ENCODE measurements at places on chromosomes 11 and 22.
A peak's percentile ranks its signal among the peaks of the same experiment; 100 is the strongest.

DNA sequence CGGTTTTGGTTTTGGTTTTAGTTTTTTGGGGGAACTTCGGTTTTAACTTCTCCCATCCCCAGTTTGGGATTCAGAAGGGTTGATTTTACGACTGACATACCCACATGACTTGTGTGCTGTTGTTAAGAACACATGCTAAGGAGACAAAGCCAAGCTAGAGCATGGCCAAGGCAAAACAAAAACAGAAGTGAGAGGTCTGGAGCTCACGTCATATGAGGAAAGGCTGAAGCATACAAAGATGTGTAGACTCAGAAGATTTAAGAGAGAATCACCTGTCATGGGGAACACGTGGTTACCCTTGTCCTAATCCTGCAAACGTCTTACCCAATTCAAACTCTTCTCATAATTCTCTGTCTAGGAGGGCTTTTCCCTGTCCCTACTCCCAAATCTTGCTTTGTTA, 465.0 kb downstream of the FAM181B start:
- DNase-seq: no peak

- no peak for DNase-seq
Measured at GRCh38 chr11:120523196-120523595, 11.6 kb downstream of the GRIK4 start.

GRCh38 chr11:64564947-64565889, 25.8 kb upstream of the SLC22A12 start:
- no peak for DNase-seq

GRCh38 chr11:76123248-76123647, 83.1 kb downstream of the WNT11 start:
- no peak for DNase-seq

DNA sequence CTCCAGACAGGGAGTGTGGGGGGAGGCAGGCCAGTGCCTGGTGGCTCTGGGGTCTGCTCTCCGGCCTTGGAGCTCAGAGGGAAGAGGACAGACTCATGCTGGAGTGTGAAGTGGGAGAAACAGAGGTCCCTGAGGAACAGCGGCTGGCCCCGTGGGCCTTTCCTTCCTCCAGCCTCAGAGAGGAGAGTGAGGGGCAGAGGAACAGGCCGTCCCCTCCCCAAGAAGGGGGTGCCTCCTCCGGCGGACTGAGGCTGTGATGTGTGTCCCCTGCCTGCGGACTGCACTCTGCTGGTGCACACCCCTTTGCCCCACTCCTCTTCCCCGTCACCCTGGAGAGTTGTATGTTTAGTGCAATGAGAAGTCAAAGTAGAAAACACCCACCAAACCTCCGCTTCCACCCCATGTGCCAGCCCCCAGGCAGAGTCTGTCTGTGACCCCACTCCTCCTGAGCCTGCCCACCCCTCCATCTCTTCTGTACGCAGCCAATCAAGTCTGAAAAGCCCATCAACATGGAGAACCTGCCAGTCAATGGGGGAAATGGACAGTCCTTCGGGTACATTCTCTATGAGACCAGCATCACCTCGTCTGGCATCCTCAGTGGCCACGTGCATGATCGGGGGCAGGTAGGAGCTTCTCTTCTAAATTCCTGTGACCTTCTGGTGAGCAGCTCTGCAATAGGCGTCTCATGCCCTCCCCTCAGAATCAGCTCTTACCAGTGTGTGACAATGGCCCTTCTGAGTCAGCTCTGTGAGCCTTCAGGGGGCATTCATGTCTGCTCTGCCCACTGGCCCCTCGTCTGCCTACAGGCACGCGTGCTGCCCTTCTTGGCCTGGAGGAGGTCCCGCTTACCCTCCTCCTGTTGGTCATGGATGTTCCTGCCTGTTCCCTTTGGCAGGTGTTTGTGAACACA, 39.0 kb downstream of the GLB1L2 start:
- no peak for DNase-seq

- no peak for DNase-seq
Measured at GRCh38 chr11:78685156-78685555, 110.5 kb upstream of the NARS2 start.

DNA sequence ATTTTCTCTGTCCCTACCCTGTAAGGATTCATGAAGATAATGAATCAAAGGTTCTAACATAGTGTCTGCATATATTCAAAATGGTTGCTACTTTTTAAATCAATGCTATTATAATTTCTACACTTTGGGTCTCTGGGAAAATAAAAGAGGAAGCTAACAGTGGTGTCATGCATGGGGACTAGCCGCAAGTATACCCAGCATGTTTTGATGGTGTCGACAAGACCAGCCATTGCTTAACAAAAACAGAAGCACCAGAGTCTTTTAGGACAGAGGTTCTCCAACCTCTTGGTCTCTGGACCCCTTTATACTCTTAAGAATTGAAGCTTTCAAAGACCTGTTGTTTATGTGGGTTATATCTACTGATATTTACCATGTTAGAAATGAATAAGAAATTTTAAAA, 37.8 kb downstream of the RNF141 start:
- no peak for DNase-seq

DNA sequence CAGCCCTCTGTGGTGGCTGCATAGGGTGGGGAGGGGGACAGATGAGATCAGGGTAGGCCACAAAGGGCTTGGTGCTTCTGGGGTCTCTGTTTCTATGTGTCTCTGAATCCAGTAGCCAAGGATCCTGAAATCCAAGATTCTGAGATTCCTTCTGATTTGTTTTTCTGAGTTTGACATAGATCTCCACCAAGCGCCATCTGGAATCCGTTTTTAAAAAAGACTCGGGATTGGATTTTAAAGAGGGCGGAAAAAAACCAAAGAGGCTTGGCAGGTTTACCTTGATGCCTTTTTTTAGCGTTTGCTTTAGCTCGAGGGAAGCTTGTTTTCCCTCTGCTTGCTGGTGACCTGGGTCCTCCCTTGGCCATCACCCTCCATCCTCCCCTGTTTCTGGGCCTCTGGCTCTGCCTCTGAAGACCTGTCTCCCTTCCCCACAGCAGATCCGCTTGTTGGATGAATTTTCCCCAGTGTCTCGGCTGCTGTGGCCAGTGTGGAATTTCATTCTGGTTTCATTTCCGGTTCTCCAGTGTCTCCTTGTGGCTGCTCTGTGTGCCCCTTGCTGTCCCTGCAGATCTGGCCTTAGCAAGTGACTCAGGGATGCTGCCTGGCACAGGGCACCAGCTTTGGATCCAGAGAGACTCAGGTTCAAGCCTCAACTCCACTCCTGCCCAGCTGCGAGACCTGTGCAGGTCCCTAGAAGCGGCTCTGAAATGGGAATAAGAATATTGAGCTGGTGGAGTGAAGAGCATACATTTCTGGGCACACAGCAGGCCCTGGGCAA, 15.1 kb downstream of the SYNGR1 start:
- no peak for DNase-seq

- no peak for DNase-seq
Measured at GRCh38 chr22:35864545-35865165, 147.0 kb downstream of the APOL5 start.

GRCh38 chr11:93784935-93785360, 866 bp downstream of the MED17 start:
- peak; percentile 14 for DNase-seq

DNA sequence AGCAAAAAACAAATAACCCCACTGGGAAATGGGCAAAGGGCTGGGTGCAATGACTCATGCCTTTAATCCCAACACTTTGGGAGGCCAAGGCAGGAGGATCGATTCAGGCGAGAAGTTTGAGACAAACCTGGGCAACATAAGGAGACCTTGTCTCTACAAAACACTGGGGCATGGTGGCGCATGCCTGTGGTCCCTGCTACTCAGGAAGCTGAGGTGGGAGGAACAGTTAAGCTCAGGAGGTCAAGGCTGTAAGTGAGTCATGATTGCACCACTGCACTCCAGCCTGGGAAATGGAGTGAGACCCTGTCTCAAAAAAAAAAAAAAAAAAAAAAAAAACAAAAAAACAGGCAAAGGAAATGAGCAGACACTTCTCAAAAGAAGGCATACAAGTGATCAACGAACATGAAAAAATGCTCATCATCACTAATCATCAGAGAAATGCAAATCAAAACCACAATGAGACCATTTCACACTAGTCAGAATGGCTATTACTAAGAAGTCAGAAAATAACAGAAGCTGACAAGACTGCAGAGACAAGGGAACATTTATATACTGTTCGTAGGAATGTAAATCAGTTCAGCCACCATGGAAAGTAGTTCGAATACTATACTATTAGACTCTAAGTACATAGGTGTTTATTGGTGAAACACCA, 48.2 kb upstream of the SMCO4 start:
- no peak for DNase-seq

DNA sequence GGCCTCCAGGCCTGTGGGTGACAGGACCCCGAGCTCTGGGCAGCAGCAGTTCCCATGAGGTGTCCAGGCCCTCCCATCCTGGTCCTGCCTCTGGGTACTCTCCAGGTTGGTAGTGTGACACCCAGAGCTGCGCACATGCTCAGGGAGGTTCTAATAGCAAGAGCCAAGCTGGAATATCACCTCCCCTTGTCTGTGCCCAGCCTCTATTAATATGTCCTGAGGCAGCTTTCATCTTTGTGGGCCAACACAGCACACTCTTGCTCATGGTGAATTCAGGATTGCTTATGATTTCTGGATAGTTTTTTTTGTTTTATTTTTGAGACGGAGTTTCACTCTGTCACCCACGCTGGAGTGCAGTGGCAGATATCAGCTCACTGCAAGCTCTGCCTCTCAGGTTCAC, 3.3 kb downstream of the P2RX6 start:
- no peak for DNase-seq

DNA sequence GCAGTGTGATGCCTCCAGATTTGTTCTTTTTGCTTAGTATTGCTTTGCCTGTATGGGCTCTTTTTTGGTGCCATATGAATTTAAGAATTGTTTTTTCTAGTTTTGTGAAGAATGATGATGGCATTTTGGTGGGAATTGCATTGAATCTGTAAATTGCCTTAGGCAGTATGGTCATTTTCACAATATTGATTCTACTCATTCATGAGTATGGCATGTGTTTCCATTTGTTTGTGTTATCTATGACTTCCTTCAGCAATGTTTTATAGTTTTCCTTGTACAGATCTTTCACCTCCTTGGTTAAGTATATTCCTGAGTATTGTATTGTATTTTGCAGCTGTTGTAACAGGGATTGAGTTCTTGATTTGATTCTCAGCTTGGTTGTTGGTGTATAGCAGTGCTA, 18.3 kb upstream of the ZBED5 start:
- DNase-seq: no peak

DNA sequence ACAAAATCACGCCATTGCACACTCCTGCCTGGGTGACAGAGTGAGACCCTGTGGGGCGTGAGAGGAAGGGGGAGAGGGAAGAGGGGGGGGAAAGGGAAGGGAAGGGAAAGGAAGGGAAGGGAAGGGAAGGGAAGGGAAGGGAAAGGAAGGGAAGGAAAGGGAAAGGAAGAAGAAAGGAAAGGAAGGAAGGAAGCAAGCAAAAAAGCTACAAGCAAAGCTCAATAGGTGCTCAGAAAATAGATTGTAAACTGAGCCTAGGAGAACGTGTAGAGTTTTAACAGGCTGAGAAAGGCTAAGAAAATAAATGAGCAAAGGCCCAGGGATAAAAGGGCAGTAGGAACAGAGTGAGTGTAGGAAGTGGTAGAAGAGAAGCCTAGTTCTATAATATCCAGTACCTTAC, 30.8 kb upstream of the GDPD4 start:
- DNase-seq: no peak

- peak; percentile 82 for DNase-seq
Measured at GRCh38 chr22:46267431-46268279, at the start of gene TTC38. TTC38 (plus strand) TSS chr22:46268008; CDS start chr22:46268040, 32 bp downstream.

DNA sequence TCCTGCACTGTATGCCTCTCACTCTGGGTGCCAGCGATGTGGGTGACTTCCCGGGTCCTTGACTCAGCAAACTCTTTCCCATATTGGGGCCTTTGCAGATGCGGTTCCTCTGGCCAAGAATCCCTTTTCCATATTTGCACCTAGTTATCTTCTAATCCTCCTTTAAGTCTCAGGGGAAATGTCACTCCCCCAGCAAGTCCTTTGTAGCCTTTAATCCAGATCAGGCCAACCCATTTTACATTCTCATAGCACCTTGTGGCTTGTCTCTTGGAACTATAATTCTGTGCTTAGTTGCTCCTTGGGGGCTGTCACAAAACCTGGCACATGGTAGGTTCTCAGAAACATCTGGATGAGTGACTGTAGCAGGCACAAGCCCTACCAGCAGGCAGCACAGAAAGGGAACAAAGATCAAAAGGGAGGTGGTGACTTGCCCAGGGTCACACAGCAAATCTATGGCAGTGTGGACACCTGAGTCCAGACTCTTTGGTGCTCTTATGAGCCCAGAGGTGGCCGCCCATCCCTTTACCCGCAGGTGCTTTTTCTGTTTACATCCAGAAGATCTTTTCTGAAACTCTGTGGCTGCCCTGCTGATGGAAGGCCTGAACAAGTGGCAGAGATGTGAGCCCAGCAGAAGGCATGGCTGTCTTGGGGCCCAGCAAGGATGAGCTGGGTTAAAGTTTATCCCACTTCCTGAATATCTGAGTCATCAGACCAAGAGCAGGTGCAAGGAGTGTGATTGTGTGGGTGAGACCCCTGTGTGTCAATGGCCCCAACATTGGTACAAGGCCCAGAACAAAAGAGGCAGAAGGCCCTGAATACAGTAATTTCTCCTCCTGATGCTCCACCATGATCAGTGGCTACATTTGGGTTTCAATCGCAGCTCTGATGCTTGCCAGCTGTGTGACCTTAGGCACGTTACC, 78.6 kb upstream of the GRK3 start:
- no peak for DNase-seq
